ENCODE measurements at places on chromosomes 7 and 10.
A peak's percentile ranks its signal among the peaks of the same experiment; 100 is the strongest.

DNA sequence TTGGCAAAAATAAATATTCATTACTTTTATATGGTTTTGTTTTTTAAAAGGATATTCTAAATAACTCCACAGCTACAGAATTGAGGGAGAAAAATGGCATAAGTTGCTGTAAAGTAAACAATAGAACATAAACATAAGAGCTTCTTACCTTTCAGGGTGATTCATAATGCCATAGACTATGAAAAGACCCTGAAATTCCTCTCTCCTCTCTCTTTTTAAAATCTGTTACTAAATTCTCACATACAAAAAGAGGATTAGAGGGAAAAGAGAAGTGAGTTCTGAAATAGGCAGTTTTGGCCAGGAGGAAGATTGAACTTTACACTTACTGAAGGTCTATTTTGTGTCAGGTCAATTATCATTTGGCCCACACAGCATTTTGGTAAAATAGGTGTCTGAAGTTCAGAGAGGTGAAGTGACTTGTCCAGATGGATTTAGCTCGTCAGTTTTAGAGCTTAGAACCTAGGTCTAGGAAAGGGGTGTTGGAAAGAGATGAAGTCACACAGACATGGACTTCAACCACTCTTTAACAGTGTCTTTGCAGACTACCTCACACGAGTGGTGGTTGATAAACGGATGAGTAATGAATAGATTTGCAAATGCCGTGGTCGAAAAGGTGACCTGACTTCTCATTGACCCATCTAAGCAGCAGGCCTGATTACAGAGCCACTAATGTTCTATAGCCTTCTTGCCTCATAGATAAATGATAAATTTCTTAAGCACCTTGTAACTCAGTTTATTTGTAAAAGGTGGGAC lies 190.6 kb upstream of the CCDC6 start:
- no peak for DNase-seq

- no peak for DNase-seq
Observed at GRCh38 chr10:71584461-71584860, 135.1 kb downstream of the C10orf105 start.

- peak; percentile 69 for DNase-seq
Observed at GRCh38 chr10:26697163-26697921, at the start of gene PDSS1. Gene PDSS1, plus strand, starts transcription at chr10:26697701. Its CDS starts 11 bp downstream, at chr10:26697712.

DNA sequence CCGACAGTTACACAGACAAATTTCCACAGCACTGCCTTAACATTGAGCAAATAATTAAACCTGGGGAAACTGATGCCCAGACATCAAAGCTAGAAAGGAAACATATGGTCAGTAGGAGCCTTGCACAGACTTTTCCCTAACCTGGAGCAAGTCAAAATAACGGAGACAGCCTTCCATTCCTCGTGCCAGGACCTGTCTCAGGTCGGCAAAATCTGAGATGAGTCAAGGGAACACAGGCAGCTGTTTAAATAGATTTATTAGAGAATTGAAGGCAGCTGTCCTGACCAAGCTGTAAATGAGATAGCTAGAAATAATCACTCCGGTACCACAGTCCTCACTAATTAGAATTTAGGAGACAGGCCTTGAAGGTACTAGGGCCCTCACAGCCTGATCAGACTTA lies 81.2 kb downstream of the RAMP3 start:
- no peak for DNase-seq

- no peak for DNase-seq
Observed at GRCh38 chr7:151063212-151063561, 3.8 kb downstream of the SLC4A2 start.

DNA sequence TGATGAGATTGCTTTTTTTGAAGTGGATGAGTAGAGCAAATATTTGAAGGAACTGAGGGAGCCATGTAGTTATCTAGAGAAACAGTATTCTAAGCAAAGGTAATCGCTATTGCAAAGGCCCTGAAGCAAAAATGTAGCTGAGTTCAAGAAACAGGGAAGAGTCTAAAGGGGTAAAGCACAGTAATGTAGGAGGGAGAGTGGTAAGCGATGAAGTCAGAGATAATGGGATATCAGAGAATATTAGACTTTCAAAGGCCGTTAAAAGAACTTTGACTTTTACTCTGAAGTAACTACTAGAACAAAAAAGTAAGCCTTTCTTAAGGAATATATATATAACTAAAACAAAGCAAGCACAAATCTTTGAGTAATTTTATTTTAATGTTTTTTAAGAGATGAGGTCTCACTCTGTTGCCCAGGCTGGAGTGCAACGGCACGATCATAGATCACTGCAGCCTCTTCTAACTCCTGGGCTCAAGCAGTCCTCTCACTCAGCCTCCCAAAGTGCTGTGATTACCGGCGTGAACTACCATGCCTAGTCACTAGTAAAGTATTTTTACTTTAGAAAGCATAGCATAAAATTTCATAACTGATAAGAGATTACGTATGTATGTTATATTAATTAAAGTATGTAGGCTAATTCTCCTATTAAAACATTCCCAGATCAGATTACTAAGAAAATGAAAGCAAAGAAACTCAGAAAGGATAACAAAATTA lies 61.7 kb upstream of the OIT3 start:
- no peak for DNase-seq

DNA sequence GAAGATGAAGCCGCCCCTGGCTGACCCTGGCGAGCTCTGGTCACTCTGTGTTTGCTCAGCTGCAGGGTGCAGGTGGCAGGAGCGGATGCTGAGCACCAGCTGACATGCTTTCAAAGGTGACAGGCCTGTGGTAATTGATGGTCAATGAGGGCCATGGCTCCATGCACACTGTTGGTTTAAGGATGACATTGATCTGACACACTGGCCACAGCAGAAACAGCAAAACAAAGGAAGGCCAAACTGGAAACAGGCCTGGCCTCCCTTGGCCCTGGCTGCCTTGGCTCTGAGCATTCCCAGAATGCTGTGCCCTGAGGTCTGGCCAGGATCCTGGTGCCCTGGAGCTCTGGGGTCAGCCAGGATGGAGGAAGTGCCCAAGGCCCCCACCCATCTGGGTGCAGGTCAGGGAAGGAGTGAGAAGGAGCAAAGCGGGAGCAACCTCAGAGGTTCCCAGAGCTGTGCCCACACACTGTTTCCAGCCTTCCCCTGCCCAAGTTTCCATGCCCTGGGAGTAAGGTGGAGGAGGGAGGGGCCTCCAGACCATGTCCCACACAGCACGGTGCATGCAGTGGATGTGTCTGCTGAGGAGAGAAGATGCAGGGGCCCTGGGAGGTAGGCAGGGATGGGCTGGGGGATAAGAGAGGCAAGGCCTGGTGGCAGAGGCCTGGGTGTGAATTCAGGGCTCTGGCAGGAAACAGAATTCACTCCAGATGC lies 302.2 kb downstream of the RPS24 start:
- no peak for DNase-seq

DNA sequence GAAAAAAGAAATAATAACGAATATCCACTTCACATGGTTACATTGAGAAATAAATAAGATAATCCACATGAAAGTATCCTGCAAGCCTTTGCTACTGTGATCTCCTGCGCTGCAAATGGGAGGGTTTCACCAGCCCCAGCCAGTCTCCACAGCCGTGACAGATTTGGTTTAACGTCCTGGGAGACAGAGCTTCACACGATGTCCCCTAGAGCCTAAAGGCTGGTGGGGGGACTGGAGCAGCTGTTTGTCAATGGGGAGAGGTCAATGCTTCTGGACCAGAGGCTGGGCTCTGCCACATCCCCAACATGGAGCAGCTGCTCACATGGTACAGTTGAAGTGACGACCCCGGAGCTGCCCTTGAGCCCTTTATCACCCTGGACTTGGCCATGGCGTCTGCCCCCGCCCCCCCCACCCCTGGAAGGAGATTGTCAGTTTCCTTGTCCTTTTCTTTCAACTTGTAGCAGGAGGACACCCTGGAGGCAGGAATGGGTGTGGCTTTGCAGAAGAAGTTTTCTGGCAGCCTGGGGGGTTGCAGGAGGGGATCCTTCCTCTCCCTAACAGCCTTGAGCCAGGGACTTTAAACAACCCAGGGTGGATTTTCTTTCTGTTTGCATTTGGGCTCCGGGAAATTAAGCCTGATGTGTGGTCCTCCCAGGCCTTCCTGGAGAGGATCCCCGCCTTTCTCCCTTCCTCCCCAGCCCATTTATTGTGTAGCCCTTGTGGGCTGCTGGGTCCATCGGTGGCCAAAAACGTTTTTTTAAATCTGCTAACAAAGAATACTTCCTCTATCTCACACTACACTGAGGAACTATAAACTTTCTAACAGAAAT lies 37.0 kb upstream of the MXI1 start:
- no peak for DNase-seq

- no peak for DNase-seq
Observed at GRCh38 chr10:118171861-118172260, 125.1 kb upstream of the RAB11FIP2 start.

DNA sequence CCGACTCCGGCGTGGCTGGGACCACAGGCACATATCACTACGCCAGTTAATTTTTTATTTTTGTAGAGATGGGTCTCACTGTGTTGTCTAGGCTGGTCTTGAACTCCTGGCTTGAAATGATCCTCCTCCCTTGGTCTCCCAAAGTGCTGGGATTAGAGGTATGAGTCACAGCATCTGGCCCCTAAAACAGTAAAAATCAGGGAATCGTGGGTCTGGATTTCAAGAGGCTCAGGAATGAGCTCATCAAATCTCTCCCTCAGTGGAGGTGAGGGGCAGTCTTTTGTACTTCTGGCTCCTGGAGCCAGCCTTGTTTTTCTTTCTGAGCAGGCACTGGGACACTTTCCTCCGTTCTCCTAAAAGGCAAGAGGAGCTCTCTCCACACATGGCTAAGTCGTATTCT lies 32.1 kb upstream of the RHEB start:
- no peak for DNase-seq

- DNase-seq: no peak
Observed at GRCh38 chr7:80950550-80950967, 31.7 kb upstream of the SEMA3C start.

GRCh38 chr10:119030421-119031250 lies 1.1 kb downstream of the NANOS1 start:
- DNase-seq: peak; percentile 53

DNA sequence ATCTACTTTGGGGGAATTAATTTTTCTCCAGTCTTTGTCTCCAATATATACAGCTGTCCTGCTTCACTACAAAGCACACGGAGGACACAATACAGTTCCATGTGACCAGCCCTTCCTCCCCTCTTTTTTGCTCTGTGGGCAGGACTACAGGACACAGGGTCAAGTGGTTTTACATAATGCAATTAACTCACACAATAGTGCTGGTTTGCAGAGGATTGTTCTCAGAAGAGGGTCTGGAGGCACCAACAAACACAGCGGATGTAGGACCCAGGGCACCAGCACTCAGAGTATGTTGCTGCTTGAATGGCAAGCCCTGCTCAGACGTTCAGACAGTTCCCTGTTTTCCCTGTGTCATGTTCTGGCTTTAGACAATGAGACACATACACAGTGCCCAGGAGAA lies 52.0 kb upstream of the NPTX2 start:
- DNase-seq: no peak

DNA sequence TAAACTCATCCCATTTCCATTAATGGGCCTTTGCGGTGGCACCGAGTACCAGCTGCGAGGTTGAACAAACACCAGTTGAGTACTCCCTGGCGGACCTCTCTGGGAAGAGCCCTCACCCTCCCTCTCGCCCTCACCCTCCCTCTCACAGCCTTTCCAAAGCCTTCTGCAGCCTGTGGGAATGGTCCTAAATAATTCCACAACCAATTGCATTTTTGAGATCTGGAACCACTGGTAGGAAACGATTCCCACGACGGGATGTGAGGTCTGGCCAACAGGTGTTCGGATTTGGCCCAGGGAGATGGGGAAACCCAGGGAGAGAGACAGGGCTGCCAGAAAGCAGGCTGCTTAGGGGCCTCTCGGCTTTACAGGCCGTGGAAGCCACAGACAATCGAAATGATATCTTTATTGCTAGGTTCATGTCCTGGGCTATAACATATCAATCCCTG lies 5.3 kb downstream of the PTF1A start:
- no peak for DNase-seq

All from activated naive CD4-positive, alpha-beta T cell treated with Interleukin-2 at 50 U/mL for 16 hours (primary cell).